ENCODE measurements at places on chromosomes 4 and X. TPM values are rescaled to one million over a fixed set of nuclear protein-coding genes. Genes with fewer than 3 reads are reported as not detected.

The UGT2A1 gene
- not detected for polyA plus RNA-seq

The TLR1 gene
- 22.1 TPM for polyA plus RNA-seq

The MAGEB6B gene
- not detected for polyA plus RNA-seq

DNA sequence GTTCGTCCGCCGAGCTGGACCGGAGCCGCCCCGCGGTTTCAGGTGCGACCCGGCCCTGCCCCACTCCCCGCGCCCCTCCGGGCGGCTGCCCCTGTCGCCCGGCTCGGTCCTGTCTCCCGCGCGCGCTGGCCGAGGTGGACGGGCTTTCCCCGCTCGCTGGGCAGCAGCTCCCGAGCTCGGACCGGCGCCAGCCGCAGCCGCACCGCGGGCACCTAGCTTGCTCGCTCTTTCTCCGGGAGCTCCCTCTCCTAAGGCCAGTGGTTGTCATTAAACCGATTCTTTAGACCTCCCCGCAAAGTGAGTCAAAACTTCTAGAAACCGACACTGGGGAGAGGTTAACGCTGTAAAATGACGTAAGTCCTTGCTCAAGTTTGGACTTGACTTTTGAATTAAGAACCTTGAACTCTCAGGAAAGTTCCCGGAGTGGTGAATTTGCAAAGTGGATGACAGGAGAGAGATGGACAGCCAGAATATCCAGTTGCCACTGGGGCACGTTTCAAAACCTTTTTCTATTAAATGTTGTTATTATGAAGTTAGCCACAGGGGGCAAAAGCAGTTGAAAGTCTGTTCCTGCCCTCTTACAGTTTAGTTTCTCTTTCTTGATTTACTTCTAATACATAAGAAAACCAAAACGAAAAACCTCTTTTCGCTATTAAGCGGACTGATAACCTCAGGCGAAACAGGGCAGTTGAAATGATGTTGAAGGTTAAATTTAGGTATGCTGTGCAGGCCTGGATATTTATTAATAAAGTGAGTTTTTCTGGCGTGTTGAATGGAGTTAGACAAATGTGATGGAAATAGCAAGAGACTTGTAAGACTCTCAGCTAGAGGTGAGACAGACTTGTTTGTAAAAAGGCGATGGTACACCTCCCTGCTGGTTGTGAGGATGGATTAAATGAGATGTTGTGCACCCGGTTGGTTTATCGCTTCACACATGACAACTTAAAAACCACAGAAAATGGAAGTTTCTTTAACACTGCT is 847 bp downstream of the PI4K2B start:
- H3K4me3 ChIP-seq: peak overlapping the region; percentile 80
- peak; percentile 76 for DNase-seq
- H3K27ac ChIP-seq: peak overlapping the region; percentile 89
- peaks cover 16% of the 10 kb centered on the region for H3K4me1 ChIP-seq

DNA sequence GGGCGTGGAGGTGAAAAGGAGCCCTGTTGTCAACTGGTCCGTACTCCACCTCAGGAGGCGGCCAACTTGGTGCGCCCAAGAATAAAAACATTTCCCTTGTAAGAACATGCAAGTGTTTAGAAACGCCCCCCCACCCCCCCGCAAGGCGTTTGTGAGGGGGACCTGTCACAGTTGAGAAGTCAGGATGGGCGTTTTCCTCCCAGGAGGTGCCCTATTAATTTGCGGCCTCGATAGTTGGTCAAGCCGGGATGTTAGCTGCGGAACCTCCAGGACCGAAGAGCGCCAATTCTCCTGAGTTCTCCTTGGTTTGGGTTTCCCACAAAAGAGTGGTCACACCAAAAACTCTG is 651 bp upstream of the SAP30 start:
- no peaks in the 10 kb centered on the region for H3K36me3 ChIP-seq
- peak overlapping the region; percentile 99 for H3K4me3 ChIP-seq
- peak overlapping the region; percentile 82 for H3K27ac ChIP-seq
- peaks cover 20% of the 10 kb centered on the region for H3K4me1 ChIP-seq

The FGD1 gene
- polyA plus RNA-seq: 1.1 TPM

Measured in naive thymus-derived CD4-positive, alpha-beta T cell (primary cell).